CD4-positive, alpha-beta T cell (primary cell): ENCODE measurements at places on chromosomes 7 and 10. TPM values are rescaled to one million over a fixed set of nuclear protein-coding genes. Genes with fewer than 3 reads are reported as not detected.

- H3K4me1 ChIP-seq = peaks cover under 1% of the 10 kb centered on the region
- no peak overlapping the region for H3K4me3 ChIP-seq
Observed at GRCh38 chr10:69472142-69472541, 20.9 kb downstream of the TSPAN15 start.

- no peak overlapping the region for H3K27ac ChIP-seq
- DNase-seq = no peak
- no peaks in the 10 kb centered on the region for H3K36me3 ChIP-seq
- no peaks in the 10 kb centered on the region for H3K27me3 ChIP-seq
Observed at GRCh38 chr10:58262766-58263165, 4.9 kb downstream of the IPMK start.

- peaks cover 37% of the 10 kb centered on the region for H3K27me3 ChIP-seq
- H3K36me3 ChIP-seq = no peaks in the 10 kb centered on the region
- no peak for DNase-seq
- no peak overlapping the region for H3K4me3 ChIP-seq
- no peaks in the 10 kb centered on the region for H3K4me1 ChIP-seq
Observed at GRCh38 chr10:19819419-19820033, 3.3 kb downstream of the PLXDC2 start.

The CCAR1 gene
- 82.2 TPM for total RNA-seq

The TUBB8 gene
- total RNA-seq = not detected

The GALNT17 gene
- not detected for total RNA-seq

DNA sequence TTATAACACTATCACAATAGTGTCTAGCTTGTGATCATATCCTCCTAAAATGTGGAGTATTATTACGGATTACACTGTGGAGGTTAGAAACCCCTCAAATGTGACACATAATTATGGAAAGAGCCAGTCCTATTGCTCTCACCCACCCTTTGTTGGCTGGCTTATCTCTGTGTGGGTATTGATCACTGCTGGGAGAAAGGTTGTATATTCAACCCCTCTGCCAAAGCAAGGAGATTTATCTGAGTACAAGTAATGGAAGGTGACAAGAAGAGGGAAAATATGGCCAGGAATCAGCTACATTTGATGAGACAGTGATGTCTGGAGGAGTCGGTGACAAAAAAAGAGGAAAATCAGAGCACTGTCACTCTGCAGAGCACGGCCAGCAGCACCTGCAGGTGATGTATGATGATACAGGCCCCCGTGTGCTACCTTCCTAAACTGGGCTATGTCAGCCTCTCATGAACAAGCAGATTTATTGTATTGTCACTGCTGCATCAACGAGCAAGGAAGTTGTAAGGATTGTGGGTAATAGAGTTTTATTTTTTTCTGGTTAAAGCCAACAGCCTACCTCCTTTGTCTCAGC, 235.3 kb downstream of the PHF14 start:
- DNase-seq = no peak
- no peaks in the 10 kb centered on the region for H3K27me3 ChIP-seq

GRCh38 chr10:76640806-76641205, 996.8 kb downstream of the KCNMA1 start:
- H3K27ac ChIP-seq = no peak overlapping the region
- no peak for DNase-seq
- H3K4me3 ChIP-seq = no peak overlapping the region
- no peaks in the 10 kb centered on the region for H3K27me3 ChIP-seq
- H3K36me3 ChIP-seq = no peaks in the 10 kb centered on the region
- H3K4me1 ChIP-seq = no peaks in the 10 kb centered on the region

The ABHD11 gene
- total RNA-seq = 11.5 TPM

- H3K27ac ChIP-seq = no peak overlapping the region
- DNase-seq = no peak
- H3K36me3 ChIP-seq = peaks cover 42% of the 10 kb centered on the region
Observed at GRCh38 chr7:5231811-5232484, 41.9 kb downstream of the WIPI2 start.

The CFAP43 gene
- total RNA-seq = not detected
